DMS 273 treated with DMSO at 0.1 percent for 48 hours (cell line): ENCODE measurements at places on chromosomes 6 and 20.

- DNase-seq = no peak
Measured at GRCh38 chr6:3956054-3956453, 106.9 kb downstream of the FAM50B start.

DNA sequence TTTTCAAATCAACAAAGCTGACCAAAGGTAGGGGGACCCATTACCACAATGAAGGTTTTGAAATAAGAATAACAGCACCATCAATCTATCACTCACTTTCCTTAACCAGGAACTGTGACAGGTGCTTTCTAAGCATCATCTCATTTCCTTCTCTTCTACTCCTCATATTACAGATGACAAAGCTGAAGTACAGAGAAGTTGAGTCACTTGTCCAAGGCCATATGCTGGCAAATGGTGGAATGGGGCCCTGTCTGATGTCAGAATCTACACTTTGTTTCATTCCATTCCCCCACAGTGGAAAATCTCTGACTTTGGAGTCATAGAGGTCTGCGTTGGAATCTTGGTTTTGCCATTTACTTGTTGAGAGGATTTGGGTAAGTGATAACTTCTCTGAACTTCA, 222.5 kb upstream of the LRFN2 start:
- no peak for DNase-seq

DNA sequence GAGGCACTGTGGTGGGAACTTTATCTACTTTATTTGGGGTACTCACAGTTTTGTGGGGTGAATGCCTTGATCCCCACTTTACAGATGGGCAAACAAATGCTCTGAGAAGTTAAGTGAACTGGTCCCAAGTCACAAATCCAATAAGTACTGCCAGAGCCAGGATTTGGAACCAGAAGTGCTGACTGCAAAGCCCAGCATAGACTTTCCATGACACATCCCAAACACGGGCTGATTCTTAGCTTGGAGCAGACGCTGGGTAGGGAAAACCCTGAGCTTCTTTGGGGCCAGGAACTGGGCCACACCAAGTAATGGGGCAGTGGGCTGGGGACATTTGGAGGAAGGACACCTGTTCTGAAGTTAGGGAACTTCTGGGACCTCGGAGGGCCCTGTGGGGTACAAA, 20.3 kb downstream of the RIN2 start:
- DNase-seq = no peak

- no peak for DNase-seq
Measured at GRCh38 chr6:148288541-148288940, 54.1 kb upstream of the SASH1 start.

GRCh38 chr6:6915813-6916547, 191.8 kb upstream of the RREB1 start:
- no peak for DNase-seq

DNA sequence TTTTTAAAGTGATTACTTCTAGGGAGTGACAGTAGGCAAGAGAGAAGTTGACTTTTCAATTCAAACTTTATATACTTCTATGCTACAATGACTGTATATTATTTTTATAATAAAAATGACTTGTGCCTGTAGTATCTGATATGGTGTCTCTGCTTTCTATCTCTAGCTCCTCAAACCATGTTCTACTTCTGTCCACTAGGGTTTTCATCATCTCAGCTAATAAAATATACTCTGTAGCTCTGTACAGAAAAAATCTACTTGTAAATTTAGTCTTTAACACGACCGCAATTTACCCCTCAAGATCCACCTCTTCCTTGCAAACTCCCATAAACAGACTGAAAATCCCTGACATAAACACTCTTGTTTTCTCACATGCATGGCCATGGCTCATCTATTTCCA, 42.3 kb downstream of the HBS1L start:
- no peak for DNase-seq

GRCh38 chr20:61533231-61533631, 281.2 kb downstream of the CDH4 start:
- no peak for DNase-seq

DNA sequence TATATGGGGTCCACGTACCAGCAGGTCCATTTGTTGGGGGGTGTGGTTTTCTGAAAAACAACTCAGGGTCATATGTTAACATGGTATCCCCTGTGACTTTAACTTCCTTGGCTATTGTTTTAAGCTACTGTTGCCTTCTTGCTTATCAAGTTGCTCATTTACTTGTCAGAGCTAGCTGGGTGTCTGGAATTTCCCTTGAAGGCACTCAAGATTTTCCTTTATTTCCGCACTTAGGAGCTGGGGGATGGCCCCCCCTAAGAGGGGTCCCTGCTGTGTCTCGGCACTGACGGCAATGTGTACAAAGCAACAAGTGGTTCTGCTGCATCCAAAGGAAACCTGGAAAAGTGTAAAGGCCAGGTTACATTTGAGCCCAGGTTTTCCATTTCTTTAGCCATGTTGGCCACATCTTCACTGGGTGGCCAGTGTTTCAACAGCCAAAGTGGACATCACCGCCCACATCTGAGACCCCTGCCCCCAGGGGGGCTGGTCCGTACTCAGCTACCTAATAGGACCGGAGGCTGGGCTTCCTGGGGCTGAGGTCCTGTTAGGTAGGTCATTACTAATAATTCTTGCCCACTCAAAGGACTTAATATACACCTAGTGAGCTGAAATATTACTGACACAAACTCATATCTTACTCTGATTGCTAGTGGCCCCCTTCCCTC, 24.8 kb upstream of the SYNDIG1 start:
- no peak for DNase-seq

GRCh38 chr20:30168025-30168799, 1089.3 kb upstream of the DEFB115 start:
- DNase-seq = no peak

DNA sequence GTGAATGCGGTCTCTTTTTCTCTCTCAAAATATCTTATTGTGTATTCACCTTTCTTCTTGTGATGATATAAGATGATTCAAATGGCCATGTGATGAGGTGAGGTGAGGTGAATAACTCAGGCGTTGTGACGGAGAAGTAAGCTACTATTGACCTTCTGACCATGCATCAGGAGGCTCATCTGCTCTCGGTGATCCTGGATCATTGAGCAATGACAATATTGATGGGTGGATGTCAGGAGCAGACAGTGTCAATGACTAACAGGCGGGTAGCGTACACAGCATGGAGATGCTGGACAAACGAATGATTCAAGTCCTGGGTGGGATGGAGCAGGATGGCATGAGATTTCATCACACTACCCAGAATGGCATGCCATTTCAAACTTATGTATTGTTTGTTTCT, 119.6 kb downstream of the PXDC1 start:
- no peak for DNase-seq

DNA sequence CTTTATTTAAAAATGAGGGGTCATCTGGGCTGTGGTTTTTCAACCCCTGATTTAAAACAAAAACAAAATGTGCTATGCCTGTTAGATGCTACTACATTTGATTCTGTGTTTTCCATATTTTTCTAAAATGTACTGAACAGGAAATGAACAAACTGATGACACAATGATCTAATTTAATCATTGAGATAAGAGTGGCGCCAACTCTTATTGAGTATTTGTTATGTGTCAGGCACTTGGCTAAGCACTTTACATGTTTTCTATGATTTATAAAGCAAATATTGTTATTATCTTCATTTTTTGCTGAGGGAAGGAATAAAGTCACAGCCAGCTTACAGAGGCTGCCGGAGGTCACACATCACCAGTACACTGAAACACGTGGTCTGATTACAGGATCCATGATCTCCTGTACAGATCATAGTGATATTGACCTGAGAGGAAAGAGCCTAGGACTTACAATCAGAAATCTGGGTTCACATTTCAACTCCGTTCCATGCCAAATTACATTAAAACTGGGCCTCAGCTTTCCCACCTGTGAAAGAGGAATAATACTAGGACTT, 166.7 kb downstream of the ESR1 start:
- no peak for DNase-seq

GRCh38 chr6:32092760-32093497, 16.2 kb downstream of the TNXB start:
- no peak for DNase-seq

- DNase-seq = no peak
Measured at GRCh38 chr6:20805021-20805420, 270.8 kb downstream of the CDKAL1 start.

GRCh38 chr6:137734005-137734874, 132.8 kb upstream of the TNFAIP3 start:
- DNase-seq = no peak

DNA sequence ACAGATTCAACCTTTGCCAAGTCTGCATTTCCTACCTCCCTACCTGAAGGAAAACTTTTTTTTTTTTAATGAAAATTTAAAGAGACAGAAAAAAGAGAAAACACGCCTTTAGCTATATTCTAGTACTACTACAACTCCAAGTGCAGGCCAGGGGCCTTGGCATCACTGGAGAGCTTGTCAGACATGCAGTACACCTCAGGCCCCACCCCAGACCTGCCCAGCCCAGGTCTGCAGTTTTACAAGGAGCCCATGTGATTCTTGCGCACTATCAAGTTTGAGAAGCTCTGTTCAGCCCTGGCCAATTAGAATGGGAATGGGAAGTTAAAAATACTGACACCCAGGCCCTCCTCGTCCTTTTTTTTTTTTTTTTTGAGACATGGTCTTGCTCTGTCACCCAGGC, 85.0 kb downstream of the NFATC2 start:
- no peak for DNase-seq

- no peak for DNase-seq
Measured at GRCh38 chr6:68675548-68675947, 40.5 kb downstream of the ADGRB3 start.

GRCh38 chr6:83294676-83295075, 101.5 kb downstream of the RWDD2A start:
- DNase-seq = no peak

DNA sequence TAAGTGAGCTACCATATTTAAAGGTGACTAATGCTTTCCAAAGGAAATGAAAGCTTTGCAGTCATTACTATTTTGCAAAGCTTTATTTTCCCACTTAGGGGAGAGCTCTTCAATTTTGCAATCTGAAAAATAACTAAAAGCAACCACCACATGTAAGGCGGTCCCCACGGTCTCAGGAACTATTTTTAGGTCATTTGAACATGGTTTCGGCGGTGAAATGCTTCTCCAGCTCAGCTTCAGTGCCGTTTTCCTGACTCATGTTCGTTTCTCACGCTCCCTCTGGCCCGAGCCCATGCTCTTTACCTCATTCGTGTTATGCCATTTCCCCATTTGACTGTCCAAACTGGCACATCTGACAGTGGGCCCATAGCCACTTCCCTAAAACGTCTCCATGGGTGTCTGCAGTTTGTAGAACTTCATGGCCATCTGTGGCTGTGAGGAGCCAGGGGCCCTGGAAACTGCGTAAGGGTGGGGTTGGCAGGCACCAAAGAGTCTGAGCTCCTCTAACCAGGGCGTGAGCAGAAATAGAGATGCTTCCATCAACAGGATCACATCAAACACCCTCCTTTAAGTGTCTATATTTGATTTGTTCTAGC, 46.5 kb downstream of the ADTRP start:
- DNase-seq = no peak

- DNase-seq = no peak
Measured at GRCh38 chr6:30568245-30568644, 3.0 kb upstream of the ABCF1 start.

- no peak for DNase-seq
Measured at GRCh38 chr6:168655462-168656152, 214.6 kb downstream of the SMOC2 start.

DNA sequence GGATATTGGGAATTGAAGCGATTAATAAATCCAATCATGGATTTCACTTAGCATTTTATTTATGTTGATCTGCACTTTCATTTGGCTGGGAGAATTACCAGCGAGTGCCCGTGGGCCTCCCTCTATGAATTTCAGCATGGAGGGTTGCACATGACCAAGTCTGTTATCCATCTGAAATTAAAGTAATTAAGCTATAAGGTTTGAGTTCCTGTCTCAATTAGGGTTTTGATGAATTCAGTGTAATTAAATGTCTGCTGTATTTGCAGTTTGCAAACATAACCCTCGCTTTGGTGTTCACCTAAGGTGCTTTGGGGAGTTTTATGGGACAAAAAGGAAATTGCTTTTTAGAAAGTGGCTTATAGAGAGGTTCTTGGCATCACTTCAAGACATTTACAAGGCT, 169.8 kb upstream of the RIN2 start:
- no peak for DNase-seq

- no peak for DNase-seq
Measured at GRCh38 chr20:7703996-7704395, 236.3 kb downstream of the HAO1 start.

- DNase-seq = no peak
Measured at GRCh38 chr20:12053353-12053752, 135.7 kb downstream of the BTBD3 start.

- DNase-seq = no peak
Measured at GRCh38 chr6:75528423-75528822, 34.8 kb upstream of the FILIP1 start.

GRCh38 chr6:11212664-11213063, 19.8 kb downstream of the NEDD9 start:
- DNase-seq = no peak

DNA sequence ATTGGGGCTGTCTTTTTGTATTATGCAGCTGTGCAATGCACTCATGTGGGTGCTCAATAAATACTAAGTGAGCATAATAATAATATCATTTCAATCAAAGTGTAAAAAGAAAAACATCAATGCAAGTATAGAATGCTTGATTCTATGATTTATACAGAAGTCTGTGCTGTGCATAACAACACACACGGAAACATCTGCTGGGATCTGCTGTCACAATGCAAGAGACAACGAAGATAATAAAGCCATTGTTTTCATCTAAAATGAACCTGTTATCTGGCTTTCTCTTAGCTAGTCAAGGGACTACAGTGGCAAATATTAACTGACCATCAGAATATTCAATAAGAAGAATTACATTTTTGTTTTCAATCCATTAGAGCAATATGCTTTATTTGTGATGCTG, 1156.9 kb upstream of the MAP3K7 start:
- no peak for DNase-seq

- DNase-seq = no peak
Measured at GRCh38 chr6:62344850-62345249, 58.8 kb upstream of the KHDRBS2 start.
